ENCODE measurements at places on chromosomes 3 and 15.
A peak's percentile ranks its signal among the peaks of the same experiment; 100 is the strongest.

GRCh38 chr15:35444557-35445204, 101.3 kb downstream of the DPH6 start:
- DNase-seq: no peak

DNA sequence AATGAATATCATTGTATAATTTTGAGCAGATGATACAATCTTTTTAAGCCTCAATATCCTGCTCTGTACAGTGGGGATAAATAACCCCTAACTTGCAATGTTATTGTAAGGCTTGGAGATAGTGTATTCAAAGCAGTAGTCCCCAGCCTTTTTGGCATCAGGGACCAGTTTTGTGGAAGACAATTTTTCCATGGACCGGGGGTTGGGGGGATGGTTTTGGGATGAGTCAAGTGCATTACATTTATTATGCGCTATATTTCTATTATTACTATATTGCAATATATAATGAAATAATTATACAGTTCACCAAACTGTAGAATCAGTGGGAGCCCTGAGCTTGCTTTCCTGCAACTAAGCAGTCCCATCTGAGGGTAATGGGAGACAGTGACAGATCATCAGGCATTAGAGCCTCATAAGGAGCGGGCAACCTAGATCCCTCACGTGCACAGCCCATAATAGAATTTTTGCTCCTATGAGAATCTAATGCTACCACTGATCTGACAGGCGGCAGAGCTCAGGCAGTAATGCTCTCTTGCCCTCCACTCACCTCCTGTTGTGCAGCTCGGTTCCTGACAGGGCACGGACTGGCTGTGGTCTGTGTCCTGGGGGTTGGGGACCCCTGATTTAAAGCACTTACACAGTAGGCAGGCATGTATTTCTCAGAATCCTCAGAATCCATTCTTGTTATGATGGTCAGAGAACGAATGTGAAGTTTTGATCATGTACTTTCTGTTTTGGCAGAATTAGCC, 102.2 kb downstream of the PTPRG start:
- DNase-seq: no peak

- DNase-seq: no peak
Observed at GRCh38 chr3:48356419-48356818, 15.6 kb upstream of the FBXW12 start.

GRCh38 chr3:78868570-78868969, 899.2 kb downstream of the ROBO1 start:
- DNase-seq: no peak

DNA sequence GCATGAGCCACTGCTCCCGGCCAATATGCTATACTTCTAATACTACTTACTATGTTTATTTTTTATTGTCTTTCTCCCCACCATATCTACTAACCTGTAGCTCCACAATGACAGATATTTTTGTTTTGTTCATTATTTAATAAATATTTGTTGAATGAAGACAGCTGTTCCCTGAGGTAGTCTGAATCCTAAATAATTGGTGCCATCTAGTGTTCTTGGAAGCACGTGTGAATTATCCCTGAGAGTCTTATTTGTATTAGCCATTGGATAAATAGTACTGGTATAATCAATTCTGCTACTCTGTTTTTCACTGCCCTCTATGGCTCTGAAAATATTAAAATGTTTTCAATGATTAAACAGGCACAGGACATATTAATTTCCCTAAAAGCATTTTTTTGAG, 5.6 kb upstream of the APPL1 start:
- DNase-seq: no peak

DNA sequence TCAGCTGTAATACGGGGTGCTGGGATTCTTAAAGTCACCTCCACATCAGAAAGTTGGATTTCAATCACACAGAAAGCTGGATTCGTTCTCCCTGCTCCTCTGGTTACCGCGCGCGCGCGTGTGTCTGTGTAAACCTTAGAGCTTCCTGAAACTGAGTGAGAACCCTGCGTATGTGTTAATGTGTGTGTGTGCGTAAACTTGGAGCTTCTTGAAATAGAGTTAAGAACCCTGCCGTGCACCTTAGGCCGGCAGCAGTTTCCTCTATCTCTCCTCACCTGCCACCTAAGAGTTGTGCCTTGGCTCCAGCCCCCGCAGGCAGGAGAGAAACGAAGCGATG, 531 bp downstream of the LZTFL1 start:
- peak; percentile 17 for DNase-seq

DNA sequence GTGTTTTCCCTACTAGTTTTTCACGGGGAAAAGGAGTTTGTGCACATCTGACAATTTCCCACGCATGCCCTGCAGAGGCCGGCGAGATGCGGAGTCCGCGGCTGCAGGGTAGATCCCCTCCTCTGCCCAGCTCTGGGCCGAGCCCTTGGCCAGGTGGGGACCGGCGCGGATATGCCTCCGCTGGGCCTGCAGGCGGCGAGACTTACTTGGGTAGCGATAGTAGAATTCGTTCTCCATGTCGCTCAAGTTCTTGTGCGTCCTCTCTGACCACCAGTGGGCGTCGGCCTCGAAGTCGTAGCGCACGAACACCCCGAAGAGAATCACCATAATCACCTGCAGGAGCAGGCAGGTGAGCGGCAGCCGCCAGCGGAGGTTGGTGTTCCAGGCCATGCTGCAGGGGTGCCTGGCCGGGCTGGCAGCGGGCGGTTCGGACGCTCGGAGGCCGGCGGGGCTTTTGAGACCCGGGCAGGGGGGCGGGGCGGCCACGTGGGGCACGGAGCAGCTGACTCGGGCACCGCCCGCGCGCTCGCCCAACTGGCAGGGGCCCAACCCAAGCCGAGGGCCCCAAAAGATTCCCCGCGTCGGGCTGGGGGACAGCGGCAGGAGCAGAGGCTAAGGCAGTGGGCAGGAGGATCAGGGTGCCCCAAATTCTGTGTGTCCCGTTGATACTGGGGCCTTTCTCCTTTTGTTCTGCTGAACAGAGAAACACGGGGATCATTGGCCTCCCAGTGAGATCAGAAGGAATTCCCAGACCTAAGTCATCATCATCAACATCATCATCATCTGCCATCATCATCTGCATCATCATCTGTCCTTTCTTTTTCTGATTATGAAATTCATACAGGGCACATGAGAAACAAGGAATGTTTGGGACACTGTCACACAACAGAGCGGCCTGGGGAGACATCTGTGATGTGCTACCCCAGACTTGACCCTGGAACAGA, at the start of gene RHCG:
TSS of gene RHCG (minus strand) at position 429 of the 944 bp plus-strand sequence. CDS start at position 390, 39 bp downstream.
- peak; percentile 59 for DNase-seq

DNA sequence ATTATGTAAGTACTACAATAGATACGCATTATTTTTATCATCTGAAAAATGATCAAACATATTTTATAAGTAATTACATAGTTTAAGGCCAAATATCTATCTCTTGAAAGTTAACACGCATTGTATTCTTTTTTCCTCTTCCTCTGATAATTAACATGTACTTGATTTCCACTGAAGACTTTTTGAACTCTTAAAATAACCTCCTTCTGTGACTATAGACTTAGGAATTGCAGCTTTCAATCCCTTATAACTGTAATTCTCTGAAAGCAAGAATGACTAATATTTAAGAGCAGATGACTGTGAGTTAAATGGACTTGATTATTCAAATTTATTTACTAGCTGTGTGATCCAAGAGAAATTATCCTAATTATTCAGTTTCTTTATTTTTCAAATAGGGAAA, 730.6 kb upstream of the NECTIN3 start:
- no peak for DNase-seq

DNA sequence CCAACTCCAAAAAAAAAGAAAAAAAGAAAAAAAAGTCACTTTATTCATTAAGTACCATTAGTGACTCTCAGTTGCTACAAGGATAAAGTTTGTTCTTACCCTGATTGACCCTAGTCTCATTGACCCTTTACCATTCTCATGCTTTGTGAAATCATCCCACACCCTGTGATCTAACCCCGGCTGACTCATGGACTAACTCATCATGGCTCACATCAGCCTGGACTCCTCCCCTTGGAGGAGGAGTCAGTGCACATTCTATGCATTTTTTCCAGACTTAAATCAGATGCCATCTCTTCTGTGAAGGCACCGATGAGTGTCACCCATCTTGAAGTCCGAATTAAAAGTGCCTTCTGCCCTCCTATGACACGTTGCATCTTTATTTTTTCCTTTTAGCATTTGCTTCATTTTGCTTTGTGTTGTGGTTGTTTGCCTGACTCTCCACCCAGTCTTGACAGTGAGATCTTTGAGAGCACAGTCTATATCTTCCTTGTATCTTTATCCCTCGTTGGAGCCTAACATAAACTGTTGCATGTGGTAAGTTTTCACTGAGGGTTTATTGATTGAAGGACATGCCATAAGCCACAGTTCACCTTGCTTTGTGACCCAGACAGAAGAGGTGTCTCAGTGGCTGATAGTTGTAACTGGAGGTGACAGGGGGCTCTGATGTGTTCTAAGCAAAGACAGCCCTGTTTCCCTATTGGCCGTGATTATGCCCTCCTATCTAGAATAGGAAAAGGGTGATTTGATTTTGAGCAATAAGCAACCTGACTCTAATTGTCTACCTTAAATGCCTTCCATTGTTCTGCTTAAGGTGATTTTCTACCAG, 72.1 kb downstream of the IL1RAP start:
- no peak for DNase-seq

GRCh38 chr3:189557824-189558223, 73.4 kb upstream of the TP63 start:
- no peak for DNase-seq

GRCh38 chr15:95565016-95565600, 765.4 kb upstream of the NR2F2 start:
- no peak for DNase-seq

GRCh38 chr3:12178091-12178820, 19.5 kb upstream of the TIMP4 start:
- no peak for DNase-seq

GRCh38 chr3:185114756-185115155, 38.1 kb downstream of the C3orf70 start:
- no peak for DNase-seq

GRCh38 chr3:148975248-148975647, 16.1 kb upstream of the GYG1 start:
- DNase-seq: no peak

DNA sequence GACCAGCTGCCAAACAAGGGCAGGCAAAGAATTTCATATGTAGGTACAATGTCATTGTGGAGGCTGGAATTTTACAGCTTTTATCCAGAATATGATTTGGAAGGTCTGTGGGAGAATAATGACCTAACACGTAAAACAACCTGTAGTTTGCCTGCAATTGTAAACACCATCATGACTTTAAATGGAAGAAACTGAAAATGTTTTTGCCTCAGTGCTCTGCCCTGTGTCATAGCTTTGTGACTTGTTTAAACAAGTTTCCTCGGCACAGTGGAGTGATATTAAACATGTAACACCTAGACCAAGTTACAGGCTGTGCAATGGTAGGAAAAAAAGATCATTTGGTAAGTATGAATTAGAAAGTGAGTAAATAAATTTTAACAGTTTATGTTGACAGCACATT, 171.6 kb upstream of the MBNL1 start:
- no peak for DNase-seq

DNA sequence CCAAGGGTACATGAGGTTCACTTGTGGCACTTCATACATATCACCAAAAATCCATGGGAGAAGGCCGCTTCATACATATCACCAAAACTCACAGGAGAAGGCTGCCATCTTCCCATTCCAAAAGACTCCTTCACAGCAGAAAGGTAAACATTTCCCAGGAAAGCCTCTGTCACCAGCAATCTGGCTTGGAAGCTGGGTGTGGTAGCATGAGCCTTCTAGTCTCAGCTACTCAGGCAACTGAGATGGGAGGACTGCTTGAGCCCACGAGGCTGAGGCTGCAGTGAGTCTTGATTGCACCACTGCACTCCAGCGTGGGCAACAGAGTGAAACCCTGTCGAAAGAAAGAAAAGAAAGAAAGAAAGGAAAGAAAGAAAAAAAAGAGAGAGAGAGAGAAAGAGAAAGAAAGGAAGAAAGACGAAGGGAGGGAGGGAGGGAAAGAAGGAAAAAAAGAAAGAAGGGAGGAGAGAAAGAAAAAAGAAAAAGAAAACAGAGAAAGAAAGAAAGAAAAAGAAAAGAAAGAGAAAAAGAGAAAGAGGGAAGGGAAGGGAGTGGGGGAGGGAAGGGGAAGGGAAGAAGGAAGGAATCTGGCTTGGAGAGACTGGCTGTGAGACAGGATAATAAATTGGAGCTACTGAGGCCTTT, 7.2 kb downstream of the LRIG1 start:
- DNase-seq: no peak

GRCh38 chr3:108182339-108182738, 39.9 kb downstream of the IFT57 start:
- DNase-seq: no peak

DNA sequence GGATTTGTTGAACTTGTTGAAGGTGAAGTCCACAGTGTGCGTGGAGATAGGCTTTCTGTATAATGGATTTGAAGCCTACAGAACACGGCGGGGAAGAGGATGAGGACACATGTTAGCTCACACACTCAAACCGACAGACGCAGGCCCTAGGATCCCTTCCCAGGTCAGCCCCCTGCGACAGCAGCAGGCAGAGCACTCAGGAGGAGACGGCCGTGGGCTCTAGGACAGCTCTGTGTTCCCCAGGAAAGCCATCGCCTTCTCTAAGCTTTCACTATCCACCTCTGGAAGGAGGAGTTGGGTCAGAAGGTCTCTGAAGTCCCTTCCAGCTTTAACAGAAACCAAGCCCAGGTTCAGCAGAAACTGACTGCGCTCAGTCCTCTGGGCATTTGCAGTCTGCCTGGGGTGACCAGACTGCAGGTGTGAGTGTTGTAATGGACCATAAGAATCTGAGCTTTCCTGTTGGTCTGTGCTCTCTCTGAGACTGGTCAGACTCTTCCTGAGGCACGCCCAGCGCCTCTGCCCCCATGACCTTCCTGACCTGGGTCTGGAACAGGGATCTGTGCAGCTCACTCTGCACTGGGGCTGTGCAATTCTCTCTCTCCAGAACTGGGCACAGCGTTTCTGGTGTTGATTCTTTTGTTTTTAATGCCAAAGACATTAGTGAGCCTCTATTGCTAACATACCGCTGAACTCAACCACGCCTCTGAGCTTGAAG, 33.5 kb downstream of the UMPS start:
- DNase-seq: no peak

DNA sequence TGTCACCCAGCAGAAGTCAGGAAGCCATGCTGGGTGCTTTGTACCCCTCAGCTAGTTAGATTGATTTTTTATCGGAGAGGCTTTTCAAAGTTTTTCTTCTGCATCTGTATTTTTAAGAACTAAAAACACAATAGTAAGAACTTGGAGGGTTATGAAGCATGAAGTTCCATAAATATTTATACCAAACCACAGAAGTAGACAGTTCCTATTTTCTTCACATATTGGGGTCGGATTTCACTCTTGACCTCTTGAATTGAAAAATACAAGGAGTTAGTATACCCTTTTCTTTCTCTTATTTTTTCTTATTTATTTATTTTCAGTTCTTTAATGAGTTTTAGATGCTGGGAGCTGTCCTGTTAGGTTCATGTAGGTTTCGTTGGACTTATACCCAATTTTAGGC, 35.1 kb downstream of the SLC25A26 start:
- DNase-seq: no peak

- DNase-seq: no peak
Observed at GRCh38 chr3:78253860-78254259, 1214.0 kb downstream of the ROBO2 start.

DNA sequence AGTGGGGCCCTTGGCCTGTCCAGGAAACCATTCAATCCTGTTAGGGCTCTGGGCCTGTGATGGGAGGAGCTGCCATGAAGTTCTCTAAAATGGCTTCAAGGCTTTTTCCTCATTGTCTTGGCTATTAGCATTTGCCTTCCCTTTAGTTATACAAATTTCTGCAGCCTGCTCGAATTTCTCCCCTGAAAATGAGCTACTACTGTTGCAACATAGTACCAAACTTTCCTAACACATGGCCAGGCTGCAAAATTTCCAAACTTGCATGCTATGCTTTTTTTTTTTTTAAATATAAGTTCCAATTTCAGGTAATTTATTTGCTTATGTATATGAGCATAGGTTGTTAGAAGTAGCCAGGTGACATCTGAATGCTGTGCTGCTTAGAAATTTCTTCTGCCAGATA, 560.8 kb upstream of the TBL1XR1 start:
- no peak for DNase-seq

All from glutamatergic neuron (in vitro differentiated cells).